ENCODE measurements at places on chromosomes 16 and 17.

- no peak for DNase-seq
These were observed 174.3 kb downstream of the ENGASE start for GRCh38 chr17:79248843-79249493.

GRCh38 chr16:4749700-4750257 is 15.4 kb downstream of the DNAAF8 start:
- no peak for DNase-seq

DNA sequence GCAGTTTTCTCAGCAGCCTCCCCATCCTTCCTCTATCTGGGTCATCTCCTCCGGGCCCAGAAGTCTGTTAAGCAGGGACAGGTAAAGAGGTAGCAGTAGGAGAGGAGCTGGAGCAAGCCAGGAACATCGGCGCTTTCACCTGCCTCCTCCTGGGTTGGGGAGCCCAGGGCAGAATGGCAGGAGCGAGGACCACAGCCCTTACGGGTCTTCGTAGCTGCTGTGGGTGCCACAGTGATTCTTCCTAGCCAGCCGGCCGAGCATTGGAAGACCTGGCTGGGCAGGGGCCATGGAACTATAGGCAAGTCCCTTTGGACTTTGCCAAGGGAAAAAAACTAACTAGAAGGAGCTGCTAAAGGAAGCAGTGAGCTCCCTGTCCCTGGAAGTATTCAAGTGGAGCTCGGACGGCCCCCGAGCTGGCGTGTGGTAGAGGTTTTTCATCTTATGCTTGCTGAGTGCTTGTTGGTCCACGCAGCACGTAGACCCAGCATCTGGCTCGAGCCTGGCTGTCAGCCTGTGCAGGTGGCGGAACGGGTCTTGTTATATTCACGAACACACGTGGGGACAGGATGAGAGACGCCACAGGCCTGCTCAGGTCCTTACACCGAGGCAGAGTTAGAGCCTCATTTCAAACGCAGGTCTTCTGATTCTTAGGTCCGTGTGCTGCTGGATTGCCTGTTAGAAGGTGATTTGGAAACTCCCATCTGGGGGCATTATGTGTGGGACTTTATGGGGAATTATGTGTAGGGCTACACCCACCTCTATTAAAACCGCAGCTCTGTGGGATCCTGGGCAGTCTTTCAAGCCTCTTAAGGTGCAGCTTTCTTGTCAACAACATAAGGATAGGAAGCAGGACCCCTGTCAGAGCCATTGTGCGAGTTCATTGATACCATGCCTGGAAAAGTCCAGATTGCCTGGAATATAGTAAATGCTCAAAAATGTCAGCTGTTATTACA is 54.8 kb downstream of the OR1D5 start:
- no peak for DNase-seq

DNA sequence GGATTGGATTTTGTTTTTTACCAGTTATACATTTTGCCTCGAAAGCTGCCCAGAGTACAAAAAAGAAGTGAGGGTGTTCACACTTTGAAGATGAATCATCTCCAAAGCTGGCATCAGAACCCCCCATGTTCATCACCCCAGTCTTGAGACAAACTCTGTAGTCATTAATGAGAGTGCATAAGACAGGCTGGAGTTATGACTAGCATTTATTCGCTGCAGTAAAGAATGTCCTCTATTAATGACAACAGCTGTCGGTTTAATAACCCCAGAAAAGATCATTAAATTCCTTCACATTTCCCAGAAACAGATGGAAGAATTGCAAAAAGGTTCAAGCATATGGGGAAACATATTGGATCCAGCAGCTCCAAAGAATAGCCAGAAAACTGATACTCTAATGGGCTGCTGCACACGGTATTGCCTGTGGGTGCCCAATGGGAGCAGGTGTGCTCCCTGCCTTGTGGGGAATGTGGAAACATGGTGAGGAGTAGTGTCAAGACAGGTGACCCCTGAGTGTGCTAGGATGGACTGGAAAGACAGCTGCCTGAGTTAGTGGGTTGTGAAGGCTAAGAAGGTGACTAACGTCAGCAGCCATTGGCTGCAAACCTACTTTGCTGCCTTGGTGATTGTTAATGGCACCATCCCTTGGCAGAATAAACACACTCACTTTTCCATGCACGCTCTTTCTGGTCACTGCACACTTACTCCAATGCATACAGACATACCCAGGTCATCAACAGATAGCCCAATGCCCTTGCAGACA is 81.9 kb downstream of the AIPL1 start:
- no peak for DNase-seq

GRCh38 chr16:88508376-88508867 is 55.3 kb downstream of the ZFPM1 start:
- DNase-seq = no peak

GRCh38 chr16:88086571-88087516 is 135.6 kb downstream of the BANP start:
- no peak for DNase-seq

DNA sequence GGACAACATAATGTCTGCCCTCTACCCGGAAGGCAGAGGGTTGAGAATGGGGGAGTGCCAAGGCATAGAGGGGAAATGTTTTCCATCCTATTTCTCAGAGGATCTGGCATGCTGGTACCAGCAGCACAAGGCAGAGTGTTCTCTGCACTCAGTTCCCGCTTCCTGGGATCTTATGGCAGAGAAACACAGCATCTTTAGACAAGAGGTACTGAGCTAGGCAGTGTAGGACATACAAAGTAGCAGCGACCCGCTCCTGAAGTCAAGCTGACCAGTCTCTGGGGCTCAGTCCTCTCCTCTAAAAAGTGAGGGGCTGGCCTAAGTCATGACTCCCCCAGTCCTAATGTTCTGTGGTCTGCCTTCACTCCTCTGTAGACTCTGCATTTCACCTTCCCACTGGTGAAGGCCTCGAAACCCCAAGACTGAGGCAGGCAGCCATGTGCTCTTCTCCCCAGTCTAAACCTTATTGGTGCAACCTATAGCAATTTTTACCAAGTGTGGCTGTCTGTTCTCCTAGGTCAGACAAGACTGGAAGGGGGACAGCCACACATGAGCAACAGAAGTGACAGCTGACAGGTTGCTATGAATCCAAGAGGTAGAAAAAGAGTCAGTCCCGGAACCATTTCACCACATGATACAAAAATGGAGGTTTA is 11.3 kb upstream of the TSPOAP1 start:
- no peak for DNase-seq

- no peak for DNase-seq
These were observed 549.6 kb upstream of the KIF2B start for GRCh38 chr17:53273126-53273525.
